CD4-positive, CD25-positive, alpha-beta regulatory T cell (primary cell): ENCODE measurements at places on chromosomes 6 and 20. TPM values are rescaled to one million over a fixed set of nuclear protein-coding genes. Genes with fewer than 3 reads are reported as not detected.
A peak's percentile ranks its signal among the peaks of the same experiment; 100 is the strongest.

- H3K36me3 ChIP-seq: peaks cover 25% of the 10 kb centered on the region
- no peaks in the 10 kb centered on the region for H3K27me3 ChIP-seq
- DNase-seq: no peak
- H3K4me3 ChIP-seq: no peak overlapping the region
Observed at GRCh38 chr6:37277001-37277409, 19.1 kb upstream of the TMEM217 start.

The ERVFRD-1 gene
- not detected for total RNA-seq

GRCh38 chr6:144467921-144468320, 182.8 kb downstream of the UTRN start:
- H3K27ac ChIP-seq: peak overlapping the region; percentile 36
- H3K36me3 ChIP-seq: peaks cover 43% of the 10 kb centered on the region
- H3K27me3 ChIP-seq: no peaks in the 10 kb centered on the region

GRCh38 chr6:119830494-119831295, 481.1 kb upstream of the MAN1A1 start:
- H3K27me3 ChIP-seq: no peaks in the 10 kb centered on the region
- H3K4me3 ChIP-seq: no peak overlapping the region
- DNase-seq: no peak
- no peaks in the 10 kb centered on the region for H3K36me3 ChIP-seq
- H3K27ac ChIP-seq: no peak overlapping the region

DNA sequence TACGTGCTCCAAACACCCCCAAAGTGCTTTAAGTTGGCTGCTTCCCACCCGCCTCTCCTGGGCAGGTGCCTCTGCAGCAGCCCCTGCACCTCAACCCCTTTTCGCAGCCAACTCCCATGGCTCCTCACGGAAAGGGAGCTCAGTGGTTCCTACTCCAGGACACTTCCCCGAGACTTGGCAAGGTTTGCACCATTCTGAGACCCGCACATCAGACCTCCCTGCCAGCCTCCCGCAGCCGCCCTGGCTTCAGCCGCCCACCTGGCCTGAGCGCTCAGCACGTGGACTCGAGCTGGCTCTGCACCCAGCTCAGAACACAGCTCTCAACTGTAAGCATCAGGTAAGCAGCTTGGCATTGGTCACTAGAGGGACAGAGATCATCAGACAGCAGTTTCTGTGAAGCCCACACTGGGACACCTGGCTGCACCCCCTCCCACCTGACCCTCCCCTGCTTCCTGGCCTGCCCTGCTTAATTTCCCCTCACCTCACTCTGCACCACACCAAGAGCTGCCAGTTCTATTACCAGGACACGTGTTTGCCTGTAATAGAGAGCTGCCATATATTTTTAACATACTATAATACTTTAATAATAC, 28.5 kb downstream of the GMDS start:
- H3K36me3 ChIP-seq: no peaks in the 10 kb centered on the region
- H3K27me3 ChIP-seq: no peaks in the 10 kb centered on the region
- DNase-seq: no peak
- H3K27ac ChIP-seq: no peak overlapping the region
- H3K4me1 ChIP-seq: no peaks in the 10 kb centered on the region

The COL19A1 gene
- total RNA-seq: 0.17 TPM

DNA sequence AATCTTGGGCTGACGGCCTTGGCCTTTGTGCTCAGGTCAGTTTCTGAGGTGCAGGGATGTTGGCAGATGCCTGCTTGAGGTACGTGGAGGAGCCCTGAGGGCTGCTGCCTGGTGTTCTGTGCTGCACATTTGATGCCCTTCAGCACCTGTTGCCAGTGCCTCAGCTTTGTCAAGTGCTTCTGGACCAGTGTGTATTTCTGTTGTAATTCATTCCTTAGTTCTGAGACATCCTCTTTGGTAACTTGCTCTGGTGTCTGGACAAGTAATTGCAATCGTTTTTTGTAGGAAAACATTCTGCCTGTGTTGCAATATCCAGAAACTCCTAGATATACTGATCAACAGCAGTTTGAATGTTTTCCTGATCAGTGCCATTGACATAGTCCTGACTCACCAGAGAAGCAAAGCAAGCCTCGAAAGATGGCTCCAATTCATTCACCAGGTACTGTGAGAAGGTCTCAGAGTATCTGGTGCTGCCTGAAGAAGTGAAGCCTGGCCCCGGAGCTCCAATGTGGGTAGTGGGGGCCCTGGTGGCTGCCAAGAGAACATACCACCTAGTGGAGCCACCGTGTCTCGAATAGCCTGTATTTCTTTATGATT, 26.7 kb downstream of the ZNF337 start:
- H3K36me3 ChIP-seq: peaks cover 18% of the 10 kb centered on the region
- H3K4me3 ChIP-seq: no peak overlapping the region
- no peaks in the 10 kb centered on the region for H3K4me1 ChIP-seq
- no peaks in the 10 kb centered on the region for H3K27me3 ChIP-seq

The AFG1L gene
- total RNA-seq: 3.6 TPM

DNA sequence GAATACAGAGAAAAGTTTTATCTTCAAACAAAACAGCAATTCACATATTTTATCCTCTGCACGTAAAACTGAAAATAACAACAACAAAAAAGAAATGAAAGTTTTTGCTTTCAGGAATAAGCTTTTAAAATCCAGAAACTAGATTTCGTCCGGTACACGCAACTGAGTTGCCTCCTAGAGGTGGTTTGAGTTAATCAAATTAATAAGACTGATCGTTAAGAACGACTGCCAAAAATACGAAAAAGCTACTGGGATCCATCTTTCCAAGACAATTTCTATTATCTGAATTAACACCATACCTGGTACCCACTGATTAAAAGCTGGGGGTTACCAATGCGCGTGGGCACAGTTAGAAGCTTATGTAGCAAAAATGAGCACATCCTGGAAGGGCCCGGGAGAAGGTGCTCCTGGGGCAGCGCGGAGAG, 669 bp downstream of the PDCD2 start:
- no peaks in the 10 kb centered on the region for H3K27me3 ChIP-seq
- H3K4me1 ChIP-seq: peaks cover 20% of the 10 kb centered on the region
- H3K27ac ChIP-seq: peak overlapping the region; percentile 89
- H3K4me3 ChIP-seq: peak overlapping the region; percentile 91
- DNase-seq: no peak

The AKAP7 gene
- total RNA-seq: 3.0 TPM

The C6orf58 gene
- total RNA-seq: not detected

DNA sequence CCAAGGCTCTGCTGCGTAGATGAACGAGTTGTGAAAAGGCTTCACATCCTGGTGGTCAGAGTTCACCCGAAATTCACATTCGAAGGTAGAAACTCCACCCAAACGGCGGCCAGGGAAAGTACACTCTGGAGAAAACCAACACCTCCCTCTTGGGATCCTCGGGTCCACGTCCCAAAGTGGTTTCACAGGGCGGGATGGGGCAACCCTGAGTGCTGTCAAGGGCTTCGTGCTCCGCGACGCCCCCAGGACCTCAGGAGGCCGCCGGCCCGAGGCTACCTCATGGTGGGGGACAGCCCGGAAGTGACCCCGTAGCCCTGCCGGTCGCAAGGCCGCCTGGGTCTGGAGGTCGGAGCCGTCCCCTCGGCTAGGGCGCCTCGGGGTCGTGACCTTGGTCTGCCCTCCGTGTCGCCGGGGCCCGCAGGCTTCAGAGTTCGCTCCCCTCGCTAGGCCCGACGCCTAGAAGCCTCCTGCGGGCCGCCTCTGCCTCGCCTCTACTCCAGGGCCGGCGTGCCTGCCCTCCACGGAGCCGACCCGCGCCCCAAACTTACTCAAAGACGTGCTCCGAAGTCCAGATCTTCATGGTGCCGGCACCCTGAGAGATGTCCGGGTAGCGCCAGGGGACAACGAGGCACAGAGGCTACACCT, at the start of gene PRELID3B:
PRELID3B (minus strand) TSS at position 636 of the 645 bp plus-strand sequence; CDS start at position 580, 56 bp downstream.
- no peak for DNase-seq
- H3K27me3 ChIP-seq: no peaks in the 10 kb centered on the region
- peaks cover 43% of the 10 kb centered on the region for H3K4me1 ChIP-seq

DNA sequence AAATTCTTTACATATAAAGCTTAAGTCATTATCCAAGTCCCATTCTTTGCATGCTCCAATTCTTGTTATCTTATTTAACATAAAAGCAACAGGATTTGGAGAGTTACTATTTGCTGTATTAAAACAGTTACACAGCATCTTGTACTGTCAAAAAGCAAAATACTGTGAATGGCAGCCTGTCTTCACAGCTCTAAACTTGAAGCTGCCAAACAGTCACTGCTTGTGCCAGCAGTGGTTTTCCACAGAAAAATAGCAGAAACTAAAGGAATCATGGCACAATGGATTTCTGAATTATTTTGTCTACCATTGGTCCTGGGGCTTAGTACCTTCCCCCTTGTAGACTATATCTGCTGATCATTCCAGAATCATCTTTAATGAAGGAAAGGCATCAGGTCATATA, 107.5 kb downstream of the SESN1 start:
- no peaks in the 10 kb centered on the region for H3K27me3 ChIP-seq
- no peak for DNase-seq
- H3K27ac ChIP-seq: no peak overlapping the region
- peaks cover 58% of the 10 kb centered on the region for H3K36me3 ChIP-seq
- H3K4me1 ChIP-seq: no peaks in the 10 kb centered on the region

DNA sequence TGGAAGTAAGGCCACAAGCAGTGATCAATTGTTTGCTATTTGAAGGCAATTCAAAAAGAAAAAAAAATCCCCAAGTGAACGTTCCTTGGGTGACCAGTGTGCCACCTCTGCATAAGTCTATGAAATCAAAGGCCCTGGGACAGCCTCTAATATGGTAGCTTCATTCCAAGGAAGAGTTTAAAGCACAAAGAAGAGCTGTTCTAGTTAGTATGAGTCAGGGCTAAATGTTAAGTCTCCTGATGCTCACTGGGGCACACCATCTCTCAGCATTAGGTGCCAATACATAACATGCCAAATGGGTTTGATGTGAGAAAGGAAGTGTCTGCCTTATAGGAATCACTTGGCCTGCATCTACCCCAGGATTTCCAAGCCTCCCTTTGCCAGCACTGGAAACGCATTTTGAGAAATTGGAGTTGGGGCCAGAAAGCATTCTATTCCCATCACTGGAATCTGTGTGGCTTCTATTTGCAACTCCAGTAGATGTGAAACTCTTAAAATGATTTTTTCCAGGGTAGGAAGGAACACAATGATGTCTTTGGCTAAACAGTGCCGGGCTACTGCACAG, 13.0 kb downstream of the UNC5CL start:
- no peak overlapping the region for H3K4me3 ChIP-seq
- H3K27ac ChIP-seq: no peak overlapping the region
- peaks cover 25% of the 10 kb centered on the region for H3K4me1 ChIP-seq
- no peak for DNase-seq
- no peaks in the 10 kb centered on the region for H3K36me3 ChIP-seq
- H3K27me3 ChIP-seq: no peaks in the 10 kb centered on the region

GRCh38 chr20:1858871-1859270, 36.3 kb upstream of the SIRPA start:
- DNase-seq: no peak
- H3K36me3 ChIP-seq: no peaks in the 10 kb centered on the region
- H3K27ac ChIP-seq: no peak overlapping the region
- no peaks in the 10 kb centered on the region for H3K4me1 ChIP-seq

The SLC16A10 gene
- 24.4 TPM for total RNA-seq
